Type B pancreatic cell (in vitro differentiated cells): ENCODE measurements at places on chromosomes 6 and 20.

- no peaks in the 10 kb centered on the region for H3K27me3 ChIP-seq
- no peak for DNase-seq
- peaks cover 12% of the 10 kb centered on the region for H3K36me3 ChIP-seq
- no peak overlapping the region for H3K4me3 ChIP-seq
- no peak overlapping the region for H3K27ac ChIP-seq
- peaks cover 54% of the 10 kb centered on the region for H3K4me1 ChIP-seq
These were observed 21.6 kb downstream of the DSE start for GRCh38 chr6:116392132-116393013.

DNA sequence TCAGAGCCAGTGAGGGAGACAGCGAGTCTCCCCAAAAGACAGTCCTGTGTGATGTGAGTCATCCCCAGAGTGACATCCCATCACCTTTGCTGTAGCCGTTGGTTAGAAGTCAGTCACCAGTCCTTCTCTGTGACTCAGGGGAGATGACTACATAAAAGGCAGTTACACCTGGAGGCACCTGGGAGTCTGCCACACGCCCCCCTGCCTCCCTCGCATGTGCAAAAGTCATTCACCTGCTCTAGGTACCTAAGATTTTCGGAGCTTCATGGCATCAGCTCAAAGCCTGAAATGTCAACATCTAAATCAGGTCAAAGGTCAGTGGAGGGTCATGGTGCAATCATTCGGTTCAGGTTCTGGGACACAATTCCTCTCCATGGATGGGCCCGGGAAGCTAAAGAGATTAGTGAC, 50.3 kb downstream of the PRR18 start:
- peaks cover 62% of the 10 kb centered on the region for H3K27me3 ChIP-seq
- H3K27ac ChIP-seq: no peak overlapping the region
- H3K4me3 ChIP-seq: no peak overlapping the region
- no peak for DNase-seq
- no peaks in the 10 kb centered on the region for H3K36me3 ChIP-seq
- no peaks in the 10 kb centered on the region for H3K4me1 ChIP-seq

DNA sequence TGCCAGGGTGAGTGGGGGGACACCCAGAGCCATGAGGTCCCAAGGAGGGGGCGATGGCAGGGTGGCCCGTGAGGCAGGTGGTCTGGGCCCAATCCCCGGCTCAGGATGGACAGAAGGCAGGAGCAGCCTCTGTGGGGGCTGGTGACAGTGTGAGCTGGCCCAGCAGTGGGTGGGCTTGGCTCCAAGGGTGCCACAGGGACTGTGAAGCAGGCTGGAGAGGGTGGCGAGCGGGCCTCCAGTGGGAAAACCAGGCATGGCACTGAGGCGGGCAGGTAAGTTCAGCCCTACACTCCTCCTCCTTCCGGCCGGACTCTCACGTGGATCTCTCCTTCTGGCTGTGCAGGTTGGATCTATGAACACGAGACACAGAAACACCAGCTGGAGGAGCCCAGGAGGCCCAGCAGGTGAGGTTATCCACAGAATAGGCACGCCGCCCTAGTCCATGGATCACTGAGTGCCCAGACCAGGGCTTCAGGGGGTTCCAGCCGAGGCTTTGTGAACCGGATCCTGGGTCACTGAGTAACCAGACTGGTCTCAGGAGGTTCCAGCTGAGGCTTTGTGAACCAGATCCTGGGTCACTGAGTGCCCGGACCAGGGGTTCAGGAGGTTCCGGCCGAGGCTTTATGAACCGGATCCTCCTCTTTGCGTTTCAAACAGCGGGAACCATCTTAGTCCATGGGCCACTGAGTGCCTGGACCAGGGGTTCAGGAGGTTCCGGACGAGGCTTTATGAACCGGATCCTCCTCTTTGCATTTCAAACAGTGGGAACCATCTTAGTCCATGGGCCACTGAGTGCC, 76.4 kb upstream of the BHLHE23 start:
- no peak overlapping the region for H3K27ac ChIP-seq
- H3K4me1 ChIP-seq: no peaks in the 10 kb centered on the region
- peaks cover 45% of the 10 kb centered on the region for H3K27me3 ChIP-seq
- no peaks in the 10 kb centered on the region for H3K36me3 ChIP-seq
- DNase-seq: no peak

DNA sequence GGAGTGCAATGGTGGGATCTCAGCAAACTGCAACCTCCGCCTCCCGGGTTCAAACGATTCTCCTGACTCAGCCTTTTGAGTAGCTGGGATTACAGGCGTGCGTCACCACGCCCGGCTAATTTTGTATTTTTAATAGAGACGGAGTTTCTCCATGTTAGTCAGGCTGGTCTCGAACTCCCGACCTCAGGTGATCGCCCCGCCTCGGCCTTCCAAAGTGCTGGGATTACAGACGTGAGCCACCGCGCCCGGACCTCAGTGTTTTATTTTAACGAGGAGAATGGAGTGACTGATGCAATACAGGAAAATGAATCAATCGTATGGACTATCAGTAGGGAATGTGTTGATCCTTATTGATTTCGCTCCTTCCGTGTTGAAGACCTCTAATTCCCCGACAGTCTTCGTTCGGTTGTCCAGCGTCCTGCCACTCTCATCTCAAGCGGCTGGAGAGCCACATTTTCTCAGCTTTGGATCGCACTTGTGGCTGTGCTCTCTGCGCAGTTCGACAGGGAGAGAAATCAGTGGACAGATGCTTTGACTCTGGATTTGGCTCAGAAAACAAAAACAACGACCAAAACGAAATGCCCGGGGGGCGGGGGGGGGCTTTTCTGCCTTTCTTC, 166.2 kb downstream of the TRIM27 start:
- no peaks in the 10 kb centered on the region for H3K4me1 ChIP-seq
- H3K36me3 ChIP-seq: no peaks in the 10 kb centered on the region
- no peak overlapping the region for H3K27ac ChIP-seq
- no peak for DNase-seq
- peak overlapping the region; percentile 65 for H3K4me3 ChIP-seq

DNA sequence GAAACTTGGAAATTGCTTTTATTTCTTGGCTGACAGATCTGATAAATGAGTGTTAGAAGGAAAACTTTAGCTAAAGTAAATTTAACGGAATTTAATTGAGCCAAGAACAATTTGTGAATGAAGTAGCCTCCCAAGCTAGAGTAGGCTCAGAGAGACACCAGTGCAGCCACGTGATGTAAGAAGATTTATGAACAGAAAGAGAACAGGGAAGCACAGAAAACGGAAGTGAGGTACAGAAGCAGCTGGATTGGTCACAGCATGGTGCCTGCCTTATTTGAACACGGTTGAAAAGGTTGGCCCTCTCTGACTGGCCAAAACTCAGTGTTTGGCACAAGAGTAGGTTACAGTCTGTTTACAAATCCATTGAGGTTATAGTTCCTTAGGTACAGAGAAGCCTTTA, 29.5 kb upstream of the IFNGR1 start:
- no peaks in the 10 kb centered on the region for H3K36me3 ChIP-seq
- H3K27me3 ChIP-seq: no peaks in the 10 kb centered on the region
- H3K4me1 ChIP-seq: no peaks in the 10 kb centered on the region
- DNase-seq: no peak
- H3K4me3 ChIP-seq: no peak overlapping the region

DNA sequence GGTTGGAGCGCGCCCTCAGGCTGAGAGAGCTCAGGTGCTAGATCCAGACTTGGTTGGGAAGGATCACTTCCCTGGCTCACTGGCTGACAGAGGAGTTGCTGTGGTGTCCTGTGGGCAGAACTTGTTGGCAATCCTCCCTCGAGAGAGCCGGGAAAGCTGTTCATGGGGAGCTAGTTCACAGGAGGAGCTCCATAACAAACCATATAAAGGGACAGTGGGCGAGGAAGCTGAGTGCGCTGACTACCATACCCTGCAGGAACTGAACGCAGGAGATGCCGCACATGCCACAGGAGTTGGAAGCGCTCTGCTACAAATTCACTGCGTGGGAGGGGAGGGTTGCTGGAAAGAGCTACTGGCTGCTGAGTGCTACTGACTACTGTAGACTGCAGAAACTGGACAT, 243.2 kb downstream of the OGFRL1 start:
- no peak overlapping the region for H3K27ac ChIP-seq
- DNase-seq: no peak
- H3K4me3 ChIP-seq: no peak overlapping the region
- H3K4me1 ChIP-seq: peaks cover 13% of the 10 kb centered on the region
- H3K36me3 ChIP-seq: no peaks in the 10 kb centered on the region
- no peaks in the 10 kb centered on the region for H3K27me3 ChIP-seq

DNA sequence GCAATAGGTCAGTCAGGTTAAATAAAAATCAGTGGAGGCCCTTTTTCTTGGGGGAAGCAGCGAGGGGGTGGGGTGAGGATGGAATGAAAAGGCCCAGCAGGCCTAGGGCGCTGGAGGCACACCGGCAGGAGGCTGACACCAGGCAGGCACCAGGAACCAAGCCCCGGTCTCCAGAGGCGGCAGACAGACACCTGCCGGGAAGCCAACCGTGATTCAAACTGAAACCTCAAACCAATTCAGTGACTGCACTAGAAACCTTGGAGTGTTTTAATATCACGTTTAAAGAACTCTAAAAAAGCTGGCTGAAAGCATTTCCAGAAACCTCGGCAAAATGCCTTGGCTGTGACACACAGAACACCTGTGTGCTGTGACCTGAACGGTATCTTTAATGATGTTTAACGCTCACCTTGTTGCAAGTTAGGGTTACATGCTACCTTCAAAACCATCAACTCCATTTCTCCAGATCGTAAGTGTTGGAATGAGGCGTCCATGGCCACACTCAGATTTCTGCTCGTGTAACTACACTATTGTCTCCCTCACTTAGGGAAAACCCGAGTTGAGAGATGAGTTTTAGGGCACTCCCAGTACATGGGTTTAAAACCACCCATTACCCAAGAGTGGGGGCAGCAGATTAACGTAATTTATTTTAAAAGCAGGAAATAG, 27.2 kb downstream of the DIDO1 start:
- DNase-seq: no peak
- peaks cover 38% of the 10 kb centered on the region for H3K4me1 ChIP-seq
- H3K27me3 ChIP-seq: no peaks in the 10 kb centered on the region
- H3K36me3 ChIP-seq: peaks cover 12% of the 10 kb centered on the region

GRCh38 chr6:168877821-168878282, 375.8 kb downstream of the THBS2 start:
- peaks cover 25% of the 10 kb centered on the region for H3K27me3 ChIP-seq
- no peak for DNase-seq
- H3K36me3 ChIP-seq: no peaks in the 10 kb centered on the region
- no peak overlapping the region for H3K27ac ChIP-seq

DNA sequence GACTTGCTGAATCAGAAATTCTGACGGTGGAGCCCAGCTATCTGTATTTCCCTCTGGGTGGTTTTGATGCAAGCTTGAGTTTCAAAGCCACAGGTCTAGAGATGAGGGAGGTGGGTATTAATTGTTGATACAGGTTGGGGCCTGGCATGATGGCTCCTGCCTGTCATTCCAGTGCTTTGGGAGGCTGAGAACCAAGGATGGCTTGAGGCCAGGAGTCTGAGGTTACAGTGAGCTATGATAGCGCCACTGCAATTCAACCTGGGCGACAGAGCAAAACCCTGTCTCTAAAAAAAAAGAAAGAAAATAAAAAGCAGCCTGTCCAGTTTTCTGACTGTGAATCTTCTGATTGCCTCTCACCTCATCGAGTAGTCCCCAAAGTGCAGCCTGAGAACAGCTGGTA, 184.8 kb upstream of the SASH1 start:
- H3K4me3 ChIP-seq: no peak overlapping the region
- no peak for DNase-seq

DNA sequence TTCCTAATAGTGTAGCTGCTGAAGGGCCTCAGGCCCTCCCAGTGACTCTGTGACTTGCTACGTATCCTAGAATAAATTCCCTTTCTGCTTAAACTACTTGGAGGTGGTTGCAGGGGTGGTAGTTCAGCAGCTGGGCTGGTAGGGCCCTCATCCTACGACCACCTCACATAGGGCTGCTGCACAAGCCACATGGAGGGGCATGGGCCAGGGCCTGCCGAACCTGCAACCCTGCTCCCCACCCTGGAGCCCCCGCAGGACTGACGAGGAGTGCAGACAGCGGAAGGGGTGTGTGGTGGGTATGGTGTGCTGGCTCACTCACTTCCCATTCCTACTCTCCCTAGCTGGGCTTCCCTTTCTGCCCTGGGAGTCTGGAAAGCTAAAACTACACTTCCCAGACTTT, 56.2 kb upstream of the MLN start:
- no peak for DNase-seq
- H3K4me3 ChIP-seq: no peak overlapping the region
- peaks cover 14% of the 10 kb centered on the region for H3K4me1 ChIP-seq
- peaks cover 20% of the 10 kb centered on the region for H3K27me3 ChIP-seq

DNA sequence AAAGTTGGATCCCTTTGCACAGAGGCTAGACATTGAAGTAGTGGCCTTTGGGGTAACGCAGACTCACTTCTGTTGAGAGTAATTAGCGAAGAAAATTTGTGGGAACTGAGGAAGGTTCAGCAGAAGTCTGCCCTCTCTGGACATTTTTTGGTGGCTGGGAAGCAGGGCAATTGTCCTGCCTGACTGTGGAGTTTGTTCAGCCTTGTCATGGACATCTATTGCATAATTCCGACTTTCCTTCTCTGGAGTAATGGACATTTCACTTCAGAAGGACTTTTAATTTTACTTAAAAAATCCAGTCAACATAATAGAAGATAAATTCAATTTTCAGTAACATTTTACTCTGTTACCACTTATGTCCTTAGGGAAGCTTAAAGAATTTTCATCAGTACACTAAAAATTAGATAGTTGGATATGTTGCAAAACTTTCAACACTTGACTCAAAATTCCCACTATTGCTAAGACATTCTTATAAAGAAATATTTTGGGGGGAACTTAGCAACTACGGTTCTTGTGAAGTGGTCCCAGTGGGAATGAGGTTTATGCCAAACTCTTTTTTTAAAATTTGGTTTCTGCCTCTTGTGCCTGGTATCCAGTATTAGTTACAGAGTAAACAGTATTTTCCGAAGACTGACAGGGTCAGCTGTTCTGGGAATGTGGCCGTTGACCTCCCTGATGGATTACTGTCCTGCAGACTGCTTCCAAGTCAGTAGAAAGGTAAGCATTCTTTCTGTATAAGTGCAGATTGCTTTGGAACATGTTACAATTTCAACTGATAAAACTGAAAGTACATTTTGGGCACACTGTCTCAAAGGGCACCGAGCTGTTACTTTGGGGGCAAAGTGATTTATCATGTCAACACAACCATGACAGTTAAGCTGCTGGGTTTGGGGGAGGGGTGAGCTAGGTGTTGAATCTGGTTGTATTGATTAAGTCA, 100.6 kb upstream of the MLIP start:
- H3K4me3 ChIP-seq: no peak overlapping the region
- H3K27me3 ChIP-seq: peaks cover 13% of the 10 kb centered on the region
- H3K4me1 ChIP-seq: peaks cover 7% of the 10 kb centered on the region

GRCh38 chr6:92577077-92577719, 842.2 kb downstream of the EPHA7 start:
- no peaks in the 10 kb centered on the region for H3K4me1 ChIP-seq
- no peaks in the 10 kb centered on the region for H3K36me3 ChIP-seq
- no peak overlapping the region for H3K27ac ChIP-seq

- H3K4me1 ChIP-seq: no peaks in the 10 kb centered on the region
- no peak overlapping the region for H3K4me3 ChIP-seq
- DNase-seq: no peak
- H3K36me3 ChIP-seq: no peaks in the 10 kb centered on the region
These were observed 769.5 kb downstream of the TBC1D32 start for GRCh38 chr6:120564779-120565178.

- no peak for DNase-seq
- H3K4me3 ChIP-seq: no peak overlapping the region
- no peaks in the 10 kb centered on the region for H3K36me3 ChIP-seq
- H3K27me3 ChIP-seq: no peaks in the 10 kb centered on the region
- H3K27ac ChIP-seq: no peak overlapping the region
These were observed 189.2 kb upstream of the ADGRB3 start for GRCh38 chr6:68445926-68446325.

GRCh38 chr6:143542888-143543287, 31.4 kb upstream of the FUCA2 start:
- DNase-seq: no peak
- peaks cover 4% of the 10 kb centered on the region for H3K27me3 ChIP-seq
- peak overlapping the region; percentile 46 for H3K27ac ChIP-seq
- H3K4me3 ChIP-seq: no peak overlapping the region
- no peaks in the 10 kb centered on the region for H3K36me3 ChIP-seq
- peaks cover 17% of the 10 kb centered on the region for H3K4me1 ChIP-seq
